ENCODE measurements at places on chromosomes 2 and 18.
A peak's percentile ranks its signal among the peaks of the same experiment; 100 is the strongest.

DNA sequence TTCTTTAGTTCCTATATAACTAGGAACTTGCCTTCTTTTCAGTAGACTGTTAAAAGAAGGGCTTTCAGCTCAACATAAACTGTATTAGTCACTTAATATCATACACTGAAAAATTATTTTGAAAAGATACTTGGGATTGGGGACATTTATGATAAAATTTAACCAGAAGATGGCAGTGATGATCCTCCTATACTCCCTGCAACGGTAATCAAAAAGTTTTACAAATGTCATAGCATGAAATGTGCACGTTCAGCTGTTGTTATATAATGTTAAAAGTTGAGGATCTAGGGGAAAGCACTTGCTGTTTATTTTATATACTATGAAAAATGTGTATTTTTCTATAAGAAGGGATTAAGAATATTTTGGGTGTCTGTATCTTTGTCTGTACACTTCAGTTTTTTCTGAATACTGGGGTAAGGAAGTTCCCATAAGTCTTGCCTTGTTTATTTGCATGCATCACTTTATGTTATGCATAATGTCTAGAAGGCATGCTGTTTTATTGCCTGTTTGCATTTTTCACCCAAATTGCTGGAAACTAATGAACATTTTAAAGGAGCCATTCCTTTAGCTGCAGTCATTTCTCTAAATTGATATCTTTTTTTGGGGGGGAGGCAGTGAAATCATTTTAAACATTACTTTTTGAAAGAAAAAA lies 19.0 kb downstream of the DYNC1I2 start:
- DNase-seq: no peak

DNA sequence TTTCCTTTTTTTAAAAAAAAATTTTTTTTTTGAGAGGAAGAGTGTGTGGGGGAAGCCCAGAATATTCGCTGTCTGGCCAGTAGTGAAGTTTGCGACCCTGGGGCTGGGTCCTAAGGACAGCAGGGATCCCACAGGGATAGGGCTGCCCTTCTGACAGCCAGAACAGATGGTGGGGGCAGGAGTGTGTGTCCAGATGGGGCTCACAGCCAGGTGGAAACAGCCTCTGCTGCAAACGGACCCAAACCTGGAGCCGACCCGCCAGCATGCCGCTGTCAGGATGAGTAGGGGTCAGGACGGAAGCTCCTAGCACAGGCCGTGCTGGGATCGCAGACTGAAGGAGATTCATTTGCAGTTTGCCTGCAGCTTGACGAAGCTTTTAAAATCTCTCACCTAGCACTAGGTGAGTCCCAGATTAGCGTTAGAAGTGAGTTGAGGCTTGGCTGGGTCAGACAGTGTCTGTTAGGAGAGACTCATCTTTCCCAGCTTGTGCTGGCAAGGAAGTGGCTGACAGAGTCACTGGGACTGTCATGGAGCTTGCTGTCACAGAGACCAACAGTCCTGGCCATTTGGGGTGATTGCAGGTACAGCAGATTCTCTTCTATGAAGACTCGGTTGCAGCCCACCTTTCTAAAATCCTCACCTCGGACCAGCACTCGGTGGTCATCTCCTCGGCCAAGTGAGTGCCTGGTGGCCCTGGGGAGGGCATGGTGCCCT lies 93.4 kb downstream of the DGKD start:
- DNase-seq: no peak

DNA sequence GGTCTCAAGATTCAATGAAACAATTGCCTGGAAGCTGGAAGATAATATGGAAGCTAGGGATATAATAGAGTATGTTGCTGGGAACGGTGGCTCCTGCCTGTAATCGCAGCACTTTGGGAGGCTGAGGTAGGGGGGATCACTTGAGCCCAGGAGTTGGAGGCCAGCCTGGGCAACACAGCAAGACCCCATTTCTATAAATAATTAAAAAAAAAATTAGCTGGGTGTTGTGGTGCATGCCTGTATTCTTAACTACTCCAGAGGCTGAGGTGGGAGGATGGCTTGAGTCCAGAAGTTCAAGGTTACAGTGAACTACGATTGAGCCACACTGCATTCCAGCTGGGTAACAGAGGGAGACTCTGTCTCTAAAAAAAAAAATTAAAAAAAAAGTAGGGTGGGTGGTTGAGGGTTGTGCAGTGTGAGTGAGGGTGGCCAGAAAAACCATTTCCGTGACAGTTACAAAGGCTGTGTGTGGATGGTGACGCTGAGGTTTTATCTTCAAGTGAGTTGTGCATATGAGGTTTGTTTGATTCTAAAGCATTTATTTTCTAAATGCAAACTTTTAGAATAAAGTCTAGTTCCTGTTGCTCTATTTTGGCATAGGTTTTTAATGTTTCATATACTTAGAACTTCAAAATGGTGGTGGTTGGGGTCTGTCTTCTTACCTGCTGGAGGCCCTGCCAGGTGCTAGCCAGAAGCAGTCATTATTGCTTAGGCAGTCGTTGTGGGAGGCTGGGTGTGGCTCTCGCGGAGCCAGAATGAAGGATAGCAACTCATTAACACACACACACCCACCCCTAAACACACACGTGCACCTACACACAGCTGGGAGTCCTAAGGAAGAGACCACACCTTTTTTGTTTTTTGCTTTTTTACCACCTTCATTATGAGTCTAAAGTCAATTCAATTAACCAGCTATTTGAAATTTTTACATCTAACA lies 4.7 kb upstream of the IL1R2 start:
- DNase-seq: peak; percentile 82

GRCh38 chr2:169162613-169163012 lies 93.2 kb downstream of the DHRS9 start:
- DNase-seq: no peak

- DNase-seq: no peak
Measured at GRCh38 chr18:23440131-23440530, 13.0 kb upstream of the RIOK3 start.

GRCh38 chr2:6783238-6783614 lies 82.5 kb downstream of the CMPK2 start:
- no peak for DNase-seq

Measured in thyroid gland (tissue), 4 donors.